ENCODE measurements at places on chromosomes 3 and 15. TPM values are rescaled to one million over a fixed set of nuclear protein-coding genes. Genes with fewer than 3 reads are reported as not detected.

GRCh38 chr3:193897288-193897687 lies 238.7 kb upstream of the HES1 start:
- DNase-seq, result peak; percentile 77

- DNase-seq, result no peak
Measured at GRCh38 chr3:197350446-197350845, 52.0 kb upstream of the DLG1 start.

GRCh38 chr3:175185903-175186302 lies 326.8 kb downstream of the NAALADL2 start:
- no peak for DNase-seq

GRCh38 chr3:146953511-146953981 lies 348.4 kb upstream of the PLSCR5 start:
- DNase-seq, result no peak

DNA sequence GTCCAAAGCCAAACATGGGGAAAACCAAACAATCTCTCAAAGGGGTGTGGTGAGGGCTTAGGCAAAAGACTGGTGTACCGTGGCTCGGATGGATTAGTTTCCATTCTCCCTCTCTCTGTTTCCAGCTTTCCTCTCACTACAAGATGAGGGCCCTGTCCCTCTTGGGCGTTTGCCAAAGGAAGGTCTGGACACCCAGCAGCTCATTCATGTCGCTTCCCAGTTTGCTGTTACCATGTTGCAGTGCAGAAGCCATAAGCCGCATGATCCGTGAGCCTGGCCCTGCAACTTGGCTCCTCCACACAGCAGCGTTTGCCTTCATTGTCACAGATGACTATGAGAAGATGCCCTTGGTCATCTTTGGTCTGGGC lies 92.2 kb downstream of the APBA2 start:
- no peak for DNase-seq

- DNase-seq, result no peak
Measured at GRCh38 chr3:53753518-53754183, 92.6 kb downstream of the CHDH start.

DNA sequence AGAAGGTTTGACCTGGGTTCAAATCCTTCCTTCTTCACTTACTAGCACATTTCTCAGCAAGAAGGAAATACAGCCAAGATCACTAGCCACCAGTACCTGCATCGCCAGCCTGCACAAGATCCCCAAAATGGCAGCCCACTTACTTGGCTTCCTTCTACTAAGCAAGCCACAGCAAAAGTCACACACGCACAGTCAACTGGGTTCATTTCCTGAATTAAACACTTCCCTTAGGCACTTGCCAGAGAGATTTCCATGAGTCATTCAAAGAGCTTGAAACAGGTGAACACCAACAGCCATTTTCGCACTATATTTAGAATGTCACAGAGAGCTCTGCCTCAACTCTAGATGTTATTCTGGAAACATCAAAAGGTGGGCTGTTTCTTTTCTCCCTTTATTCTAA lies 42.6 kb downstream of the MGLL start:
- DNase-seq, result no peak

GRCh38 chr15:80639168-80639555 lies 55.9 kb upstream of the ABHD17C start:
- no peak for DNase-seq

- DNase-seq, result peak; percentile 66
Measured at GRCh38 chr15:62071711-62072308, 5.0 kb downstream of the C2CD4A start.

DNA sequence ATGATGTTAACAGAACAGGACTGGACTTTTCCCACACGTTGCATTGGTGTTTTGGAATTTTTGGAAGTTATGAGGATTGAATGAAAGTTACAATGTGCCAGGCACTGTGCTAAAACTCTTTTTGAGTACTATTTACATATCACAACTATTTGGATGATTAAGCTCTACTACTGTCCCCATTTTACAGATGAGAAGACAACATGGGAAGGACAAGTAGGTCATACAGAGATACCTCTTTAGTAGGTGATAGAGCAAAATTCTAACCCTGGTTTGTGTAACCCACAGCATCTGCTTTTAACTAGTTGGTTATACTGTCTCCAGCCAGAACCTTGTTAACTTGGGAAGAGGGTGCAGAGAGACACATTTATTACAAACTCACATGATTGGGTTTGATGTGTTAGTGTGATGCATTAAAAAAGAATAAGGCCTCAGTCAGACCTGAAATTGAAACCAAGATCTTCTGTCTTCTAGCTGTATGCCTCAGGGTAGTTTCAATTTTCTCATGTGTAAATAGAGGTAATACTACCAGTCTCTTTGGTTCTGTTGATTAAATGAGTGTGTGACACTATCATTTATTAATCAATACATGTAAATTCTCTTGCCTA lies 1.4 kb downstream of the NDUFB4 start:
- DNase-seq, result no peak

- DNase-seq, result no peak
Measured at GRCh38 chr15:70152070-70152480, 54.4 kb upstream of the TLE3 start.

- DNase-seq, result no peak
Measured at GRCh38 chr3:96646596-96646995, 167.8 kb upstream of the EPHA6 start.

DCUN1D1 gene
- 75.3 TPM for total RNA-seq

PLA2G4B gene
- 12.0 TPM for total RNA-seq

GRCh38 chr3:65893631-65894030 lies 145.1 kb downstream of the MAGI1 start:
- DNase-seq, result no peak

- DNase-seq, result peak; percentile 70
Measured at GRCh38 chr15:65077981-65078352, 1.4 kb downstream of the KBTBD13 start.

DNA sequence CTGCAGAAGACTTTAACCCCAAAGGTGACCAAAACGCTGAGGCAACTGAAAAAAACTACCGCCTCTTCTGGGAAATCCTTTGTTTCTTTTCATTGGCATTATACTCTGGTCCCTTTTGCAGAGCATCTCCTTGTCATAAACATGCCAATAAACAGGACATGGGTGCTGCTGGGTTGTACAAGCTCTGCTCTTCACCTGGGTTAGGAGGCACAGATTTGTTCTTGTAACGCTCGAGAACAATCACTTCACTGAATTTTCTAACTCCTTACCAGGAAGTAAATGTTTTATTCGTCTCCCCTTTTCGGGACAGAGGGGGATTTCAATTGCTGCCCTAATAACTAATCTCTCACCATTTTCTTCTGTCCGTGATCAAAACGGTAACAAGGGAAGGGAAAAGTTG lies 1.3 kb downstream of the PLCH1 start:
- DNase-seq, result no peak

PARP15 gene
- not detected for total RNA-seq

- no peak for DNase-seq
Measured at GRCh38 chr15:98232761-98233160, 272.3 kb downstream of the ARRDC4 start.

DNA sequence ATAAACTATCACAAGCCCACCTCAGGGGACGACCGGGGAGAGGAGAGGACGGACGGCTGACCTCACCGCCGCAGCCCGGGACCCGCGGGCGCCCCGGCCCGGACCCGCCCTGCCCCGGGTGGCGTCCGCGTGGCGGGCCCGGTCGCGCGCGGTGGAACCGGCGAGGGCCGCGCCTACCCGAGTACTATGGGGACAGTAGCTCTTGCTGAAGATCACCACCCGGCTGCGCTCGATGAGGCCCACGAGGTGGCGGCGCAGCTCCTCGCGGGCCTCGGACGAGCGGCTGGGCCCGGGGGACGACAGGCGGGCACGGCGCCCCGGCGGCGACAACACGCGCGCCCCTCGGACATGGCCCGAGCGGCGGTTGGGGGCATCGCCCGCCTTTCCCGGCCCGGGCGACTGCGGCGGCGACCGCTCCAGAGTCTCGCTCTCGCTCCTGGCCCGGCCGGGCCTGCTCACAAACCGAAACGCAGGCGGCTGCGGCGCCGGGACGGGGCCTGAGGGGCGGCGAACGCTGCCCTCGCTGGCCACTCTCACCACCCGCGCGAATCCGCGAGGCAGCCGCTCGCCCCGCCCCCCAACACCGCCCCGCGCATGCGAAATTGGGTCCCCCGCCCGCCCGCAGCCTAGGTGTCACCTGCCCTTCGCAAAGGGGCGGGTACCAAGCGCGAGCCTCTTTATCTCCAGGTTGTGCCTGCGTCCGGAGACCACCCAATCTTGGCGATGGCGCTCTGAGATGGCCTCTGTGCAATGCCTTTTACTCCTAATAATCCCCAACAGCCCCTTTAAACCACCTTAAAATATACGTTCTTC lies at the start of gene TXNRD3:
TXNRD3 (minus strand) TSS at position 554 of the 813 bp plus-strand sequence.
- peak; percentile 59 for DNase-seq

- peak; percentile 26 for DNase-seq
Measured at GRCh38 chr3:65170390-65171042, 482.7 kb upstream of the ADAMTS9 start.

STRC gene
- total RNA-seq, result 0.17 TPM

SH3GL3 gene
- total RNA-seq, result 25.6 TPM

SPTBN5 gene
- 3.2 TPM for total RNA-seq

- no peak for DNase-seq
Measured at GRCh38 chr3:45132568-45133211, 13.5 kb downstream of the CDCP1 start.

IGDCC3 gene
- 0.28 TPM for total RNA-seq

C3orf85 gene
- total RNA-seq, result not detected

GRCh38 chr15:98113327-98113726 lies 152.8 kb downstream of the ARRDC4 start:
- DNase-seq, result no peak

DNA sequence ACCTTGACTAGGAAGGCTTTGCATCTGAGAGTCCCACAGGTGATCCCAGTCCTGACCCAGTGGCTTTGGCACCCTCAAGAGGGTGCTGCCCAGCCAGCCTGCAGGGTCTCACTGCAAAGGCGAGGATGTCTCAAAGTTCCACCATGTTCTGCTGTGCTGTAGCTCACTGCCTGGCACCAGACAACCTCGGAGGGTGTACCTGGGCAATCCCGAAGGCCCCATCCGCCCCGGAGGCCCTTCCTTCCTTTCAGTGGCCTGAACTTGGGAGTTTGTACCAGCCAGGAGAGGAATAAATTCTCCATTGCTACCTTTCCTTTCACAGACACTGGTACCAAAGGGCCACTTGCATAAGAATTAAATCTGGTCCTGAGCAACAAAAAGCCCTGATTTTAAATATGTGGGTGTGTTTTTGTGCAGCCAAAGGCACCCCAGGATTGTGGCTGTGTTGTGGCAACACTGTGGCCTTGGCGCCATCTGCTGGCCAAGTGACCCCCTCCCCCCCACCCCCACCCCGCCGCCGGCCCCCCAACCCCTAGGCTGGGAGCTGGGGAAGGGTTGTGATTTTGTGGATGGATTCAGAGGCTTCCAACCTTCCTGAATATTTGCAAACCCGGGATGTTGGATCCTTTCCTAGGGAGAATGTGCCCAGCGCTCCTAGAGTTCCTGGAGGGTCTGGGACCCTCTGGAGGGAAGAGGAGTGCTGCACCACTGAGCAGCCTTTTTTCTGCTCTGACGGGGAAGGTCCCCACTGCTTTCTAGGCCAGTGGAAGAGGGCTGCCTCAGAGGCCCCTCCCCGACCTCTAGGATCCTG lies 9.7 kb upstream of the PTPN23 start:
- DNase-seq, result no peak

DNA sequence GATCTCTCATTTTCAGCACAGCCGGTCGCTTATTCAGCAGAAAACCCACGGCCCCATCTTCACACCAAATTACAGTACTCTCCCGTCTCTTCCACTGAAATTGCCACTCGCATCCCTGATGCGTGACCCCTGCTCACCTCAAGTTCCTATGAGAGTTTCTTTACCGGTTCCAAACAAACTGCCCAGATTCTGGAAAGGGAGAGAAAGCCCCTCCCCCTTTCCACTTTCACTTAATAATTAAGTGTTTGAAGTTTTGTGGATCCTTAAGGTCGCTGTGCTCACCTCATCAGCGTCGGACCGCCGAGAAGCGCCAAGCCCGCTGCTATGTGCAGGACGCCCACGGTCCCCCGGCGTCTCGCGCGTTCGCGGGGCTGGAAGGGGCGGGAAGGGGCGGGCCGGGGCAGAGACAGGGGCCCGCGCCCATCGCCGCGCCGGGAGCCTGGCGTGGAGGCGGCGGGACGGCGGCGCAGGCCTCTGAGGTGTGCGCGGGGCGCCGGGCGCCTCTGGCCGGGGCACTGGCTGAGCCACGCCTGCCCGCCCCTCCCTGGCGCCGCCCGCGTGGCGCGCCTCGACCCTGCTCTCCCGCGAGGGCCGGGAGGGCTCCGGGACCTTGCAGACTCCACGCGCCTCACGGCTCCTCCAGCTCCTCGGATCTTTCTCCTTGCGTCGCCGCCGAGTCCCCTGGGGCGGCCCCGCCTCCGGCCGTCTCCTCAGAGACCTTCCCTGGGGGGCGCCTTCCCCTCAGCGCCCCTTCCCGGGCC lies at the start of gene GPR156:
GPR156 (minus strand) TSS at position 476 of the 761 bp plus-strand sequence. CDS start 41,124 bp downstream, outside the sequence.
- peak; percentile 39 for DNase-seq

DNA sequence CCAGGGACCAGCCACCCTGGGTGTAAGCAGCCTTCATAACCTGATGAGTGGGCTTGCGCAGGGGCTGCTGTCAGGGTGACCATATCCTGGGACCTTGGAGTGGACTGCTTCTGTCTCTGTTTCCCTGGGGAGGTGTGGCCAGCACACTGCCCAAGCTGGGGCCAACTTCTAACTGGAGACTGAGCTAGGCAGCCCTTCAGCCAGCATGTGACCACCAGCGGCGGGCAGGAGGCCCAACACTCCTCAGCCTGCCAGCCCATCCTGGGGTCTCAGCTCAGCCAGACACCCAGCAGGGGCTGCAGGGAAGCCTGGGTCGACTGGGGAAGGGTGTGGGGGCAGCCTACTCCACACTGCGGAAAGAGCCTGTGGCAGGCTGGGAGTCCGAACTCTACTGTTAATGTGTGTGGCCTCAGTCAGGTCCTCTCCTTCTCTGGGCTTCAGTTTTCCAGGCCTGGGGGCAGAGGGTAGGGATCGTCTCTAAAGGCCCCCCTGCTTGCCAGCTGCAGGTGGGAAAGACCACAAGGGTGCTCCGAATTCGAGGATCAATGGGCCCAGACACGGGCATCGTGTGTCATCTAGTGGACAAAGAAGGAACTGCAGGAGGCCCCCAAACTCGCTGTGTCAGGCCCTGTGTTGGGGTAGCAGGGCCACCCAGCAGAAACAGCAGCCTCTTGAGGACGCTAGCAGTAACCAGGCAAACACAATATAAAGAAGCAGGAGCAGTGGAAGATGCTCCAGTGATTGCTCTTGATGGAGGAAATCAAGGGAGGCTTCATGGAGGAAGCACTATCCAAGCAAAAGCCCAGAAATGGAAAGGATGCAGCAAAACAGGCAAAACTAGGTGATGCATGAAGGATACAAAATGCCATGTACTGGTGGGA lies 2.0 kb upstream of the SEMA3G start:
- DNase-seq, result peak; percentile 63

DNA sequence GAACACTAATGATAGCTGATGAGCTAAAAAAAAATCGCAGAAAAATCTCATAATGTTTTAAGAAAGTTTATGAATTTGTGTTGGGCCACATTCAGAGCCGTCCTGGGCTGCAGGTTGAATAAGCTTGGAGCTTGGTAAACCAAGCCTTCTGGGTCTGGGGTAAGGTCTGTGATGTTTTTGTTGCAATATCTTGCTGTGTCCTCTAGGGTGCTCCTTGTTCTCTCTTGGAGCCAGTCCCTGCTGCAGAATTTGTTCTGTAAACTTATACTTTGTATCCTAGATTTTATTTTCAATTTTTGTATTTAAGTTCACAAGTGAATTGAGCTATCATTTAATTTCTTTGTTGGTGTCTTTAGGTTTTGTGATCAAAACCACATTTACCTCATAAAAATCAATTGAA lies 143.7 kb downstream of the NR1D2 start:
- DNase-seq, result peak; percentile 28

ZNF620 gene
- 6.0 TPM for total RNA-seq

All from A673 (cell line).